Ecto neural progenitor cell (in vitro differentiated cells): ENCODE measurements at places on chromosomes 7 and 10.

DNA sequence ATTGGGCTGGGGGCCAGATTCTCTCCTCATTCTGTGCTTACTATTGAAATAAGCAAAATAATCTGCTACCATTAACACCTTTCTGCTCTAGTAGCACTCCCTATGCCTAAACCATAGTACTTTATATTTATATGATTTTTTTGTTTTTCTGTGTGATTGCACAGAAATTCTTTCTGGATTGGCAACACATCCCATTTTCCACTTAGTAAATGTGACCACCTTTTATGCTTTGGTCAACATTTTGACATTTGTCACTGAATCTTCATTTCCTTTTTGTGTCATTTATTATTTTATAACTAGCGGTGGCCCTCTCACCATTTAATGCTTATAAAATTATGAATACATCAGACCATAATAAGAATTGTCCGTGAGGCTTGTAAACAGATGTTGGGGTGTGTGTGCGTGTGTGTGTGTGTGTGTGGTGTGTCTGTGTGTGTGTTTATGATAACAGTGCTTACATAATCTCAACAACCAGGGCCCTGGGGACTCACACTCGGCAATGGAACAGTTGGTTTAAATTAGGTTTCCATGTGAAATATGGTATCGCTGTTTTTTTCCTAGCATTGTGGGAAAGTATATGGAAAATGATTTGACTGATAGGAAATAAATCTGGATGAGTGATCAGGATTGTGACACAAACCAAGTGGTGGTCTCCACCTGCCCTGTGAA lies 138.9 kb downstream of the NOC3L start:
- no peak for DNase-seq

GRCh38 chr10:77485847-77486246 lies 151.8 kb downstream of the KCNMA1 start:
- no peak for DNase-seq

DNA sequence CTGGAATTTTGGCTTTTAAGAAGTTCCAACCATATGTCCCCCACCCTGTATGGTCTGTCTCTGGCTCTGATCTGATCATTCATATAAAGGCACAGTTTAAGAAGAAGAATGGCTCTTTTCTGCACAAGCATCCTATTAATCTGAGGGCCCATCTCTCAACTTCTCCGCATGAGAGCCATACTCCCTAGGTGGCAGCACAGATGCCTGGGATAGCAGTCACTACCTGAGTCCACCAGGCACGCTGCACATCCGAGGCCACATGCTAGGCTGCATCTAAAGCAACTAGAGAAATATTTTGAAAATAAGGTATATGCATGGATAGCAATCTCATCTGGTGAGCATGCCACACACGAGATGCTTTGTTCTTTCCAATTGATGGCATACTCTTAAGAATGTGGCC lies 565.5 kb downstream of the PARD3 start:
- DNase-seq: no peak

- DNase-seq: no peak
Observed at GRCh38 chr7:80498481-80499349, 13.1 kb downstream of the GNAT3 start.

GRCh38 chr7:134723892-134724291 lies 55.5 kb upstream of the CALD1 start:
- no peak for DNase-seq
